H7 (cell line): ENCODE measurements at places on chromosomes 2 and 18.
A peak's percentile ranks its signal among the peaks of the same experiment; 100 is the strongest.

- DNase-seq: no peak
Measured at GRCh38 chr2:147512206-147512605, 332.6 kb upstream of the ACVR2A start.

DNA sequence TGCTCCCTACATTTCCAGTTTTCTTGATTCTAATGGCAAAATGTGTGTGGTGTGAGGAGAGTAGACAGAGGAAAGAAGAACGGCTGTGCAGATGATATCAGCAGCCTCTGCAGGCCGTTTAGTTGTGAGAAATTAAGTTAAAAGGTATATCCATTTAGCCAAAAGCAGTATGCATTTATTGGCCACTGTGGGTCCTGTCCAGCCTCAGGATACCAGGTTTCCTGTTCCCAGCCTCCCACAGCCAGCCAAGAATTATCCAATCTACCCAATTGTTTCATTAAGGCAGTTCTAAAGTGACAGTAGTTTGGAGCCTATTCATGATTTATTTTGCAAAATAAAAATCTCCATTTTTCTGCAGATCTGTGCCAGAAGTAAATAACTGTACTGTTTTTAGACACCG is 107.5 kb downstream of the TMEM18 start:
- DNase-seq: no peak

DNA sequence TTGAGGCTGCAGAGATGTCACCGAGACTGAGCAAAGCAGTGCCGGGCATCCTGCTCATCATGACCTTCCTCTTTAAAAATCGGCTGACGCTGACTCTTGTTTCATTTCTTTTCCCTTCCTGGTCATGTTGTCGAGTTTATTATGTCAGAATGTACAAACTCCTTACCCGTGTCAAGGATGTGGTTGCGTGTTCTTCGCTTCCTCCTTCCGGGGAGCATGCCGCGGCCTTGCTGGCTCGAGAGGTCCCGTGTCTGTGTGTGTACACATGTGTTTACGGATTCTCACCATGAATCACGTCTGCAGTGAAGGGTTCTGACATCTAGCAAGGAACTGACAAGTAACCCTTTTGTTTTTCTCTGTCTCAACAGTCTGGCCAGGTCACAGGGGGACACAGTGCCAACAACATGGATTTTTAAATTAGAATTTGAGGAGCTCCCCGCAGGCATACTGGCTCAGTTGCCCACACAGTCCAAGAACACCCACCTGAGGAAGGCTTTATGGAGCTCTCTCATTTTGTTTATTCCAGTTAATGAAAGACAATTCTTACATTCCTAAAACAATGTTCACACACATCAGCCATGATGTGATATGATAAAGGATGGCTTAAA is 60.2 kb downstream of the MYT1L start:
- DNase-seq: no peak

- DNase-seq: no peak
Measured at GRCh38 chr2:64289251-64289650, 145.0 kb upstream of the PELI1 start.

- peak; percentile 55 for DNase-seq
Measured at GRCh38 chr18:78293940-78294541, 685.6 kb upstream of the SALL3 start.

DNA sequence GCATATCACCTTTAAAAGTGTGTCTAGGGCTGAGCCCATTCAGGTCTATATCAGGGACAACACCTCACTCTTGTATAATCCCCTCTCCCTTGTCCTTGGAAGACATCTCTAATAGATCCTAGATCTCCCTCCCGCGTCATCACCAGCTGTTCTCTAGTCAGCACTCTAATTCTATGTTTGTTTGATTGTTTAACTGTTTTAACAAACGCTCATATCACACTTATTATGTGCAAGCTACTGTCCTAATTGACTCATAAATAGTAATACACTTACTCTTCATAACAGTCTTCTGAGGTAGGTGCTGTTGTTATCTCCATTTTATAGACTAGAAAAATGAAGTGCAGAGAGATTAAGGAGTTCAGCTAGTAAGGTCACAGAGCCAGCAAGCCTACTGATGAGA is 1.6 kb upstream of the ERMN start:
- DNase-seq: no peak

DNA sequence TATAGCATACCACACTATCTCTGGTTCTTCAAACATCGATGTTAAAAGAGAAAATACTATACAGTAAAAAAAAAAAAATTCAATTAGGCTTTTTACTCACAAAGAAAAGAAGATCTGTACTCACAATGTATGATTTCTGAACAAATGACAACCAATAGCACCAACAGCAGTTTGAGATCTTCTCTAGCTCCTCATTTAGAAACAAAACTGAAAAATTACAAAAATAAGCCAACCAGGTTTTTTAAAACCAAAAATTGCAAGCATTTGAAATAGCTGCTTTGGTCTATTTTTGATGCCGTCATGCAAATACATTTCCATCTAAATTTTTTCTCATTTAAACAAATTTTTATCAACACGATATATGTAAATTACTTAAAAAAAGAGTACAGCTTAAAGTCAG is 34.3 kb upstream of the RALBP1 start:
- DNase-seq: no peak

- DNase-seq: no peak
Measured at GRCh38 chr2:102277202-102277700, 34.1 kb upstream of the IL1RL1 start.

DNA sequence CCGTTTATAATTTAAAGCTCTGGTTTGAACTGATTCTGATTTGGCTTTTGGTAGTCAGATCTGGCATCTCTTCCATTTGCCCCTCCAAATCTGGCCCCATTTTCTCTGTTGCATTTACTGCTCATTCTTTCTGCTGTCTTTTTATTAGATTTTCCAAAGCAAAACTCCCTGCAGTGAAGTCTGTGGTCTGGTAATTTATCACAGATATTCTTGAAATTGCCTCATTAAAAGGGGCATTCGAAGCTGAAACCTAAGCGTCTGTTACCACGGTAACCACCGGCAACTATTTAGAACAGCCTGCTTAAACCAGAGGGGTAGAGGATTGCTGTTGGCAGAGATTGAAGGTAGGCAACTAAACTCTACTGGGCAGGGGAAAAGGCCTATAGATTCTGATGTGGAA is 111.5 kb upstream of the UPP2 start:
- DNase-seq: no peak

- DNase-seq: no peak
Measured at GRCh38 chr18:46220116-46220515, 115.9 kb downstream of the HAUS1 start.

DNA sequence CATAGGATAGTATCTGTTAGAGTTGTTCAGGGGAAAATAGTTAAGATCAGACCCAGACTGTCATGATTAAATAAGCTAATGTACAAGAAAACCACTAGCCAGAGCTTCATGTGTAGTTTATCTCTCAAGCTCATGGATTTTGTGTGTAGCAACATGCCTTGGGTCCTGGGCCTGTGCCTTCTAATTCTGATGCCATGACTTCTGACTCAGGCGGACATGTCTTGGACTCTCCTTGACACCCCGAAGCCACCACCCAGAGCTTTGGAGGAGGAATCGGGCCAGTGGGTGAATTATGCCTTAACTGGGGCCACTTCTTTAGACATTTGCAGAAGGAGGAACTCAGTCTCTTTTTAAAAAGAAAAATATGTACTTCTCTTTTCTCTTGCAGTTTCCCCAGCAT is 68.7 kb downstream of the NPAS2 start:
- DNase-seq: no peak

DNA sequence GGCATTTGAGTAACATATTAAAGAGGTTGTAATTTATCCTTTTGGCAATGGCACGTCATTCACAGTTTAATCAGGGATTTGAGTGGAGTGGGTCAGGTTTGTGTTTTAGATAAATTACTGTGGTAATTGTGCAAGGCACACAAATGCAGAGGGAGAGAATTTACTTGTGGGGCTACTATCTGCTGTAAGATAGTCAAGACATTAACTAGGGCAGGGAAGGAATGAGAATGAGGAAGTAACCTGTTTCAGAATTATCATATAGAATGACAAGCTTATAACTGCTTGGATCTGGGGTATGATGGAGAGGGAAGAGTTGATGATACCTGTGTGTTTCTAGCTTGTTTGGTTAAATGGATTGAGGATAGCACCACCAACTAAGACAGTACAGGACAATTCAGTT is 58.9 kb upstream of the ZSWIM2 start:
- no peak for DNase-seq

- DNase-seq: peak; percentile 15
Measured at GRCh38 chr2:71005271-71006202, 10.9 kb upstream of the TEX261 start.

DNA sequence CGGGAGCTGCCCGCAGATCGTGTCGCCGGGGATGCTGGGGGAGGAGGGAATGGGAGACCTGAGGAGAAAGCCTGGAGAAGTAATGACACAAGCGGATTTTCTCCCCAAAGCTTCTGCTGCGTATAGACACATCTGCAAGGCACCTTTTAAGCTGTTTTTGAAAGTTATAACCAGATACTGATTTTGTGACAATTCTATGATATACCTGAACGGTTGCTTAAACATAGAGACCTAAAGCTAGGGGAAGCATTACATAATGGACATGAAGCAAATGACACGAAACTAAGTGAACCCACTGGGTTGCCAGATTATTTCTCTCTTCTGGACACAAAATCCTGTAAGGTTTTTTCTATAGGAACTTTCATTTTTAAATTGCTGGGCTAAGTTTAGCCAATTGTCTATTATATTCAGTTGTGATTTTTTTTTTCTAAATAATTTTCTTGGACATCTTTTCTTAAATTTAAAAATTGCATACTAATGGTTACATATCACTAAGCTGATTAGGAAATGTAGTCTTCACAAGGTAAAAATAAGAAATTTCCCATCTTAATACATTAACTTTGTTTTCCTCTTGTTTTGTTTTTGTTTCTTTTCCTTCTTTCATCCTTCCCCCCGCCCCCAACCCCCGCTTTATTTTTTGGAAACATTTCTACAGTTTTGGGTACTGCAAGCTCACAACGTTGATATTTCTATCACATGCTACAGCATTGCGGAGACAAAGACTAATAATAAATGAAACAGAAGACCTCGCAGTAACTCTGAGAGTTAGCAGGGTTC is 1.3 kb downstream of the OSBPL6 start:
- no peak for DNase-seq

GRCh38 chr2:185347445-185347844 is 391.2 kb upstream of the FSIP2 start:
- no peak for DNase-seq

- DNase-seq: no peak
Measured at GRCh38 chr2:190551928-190552327, 17.4 kb upstream of the NEMP2 start.

DNA sequence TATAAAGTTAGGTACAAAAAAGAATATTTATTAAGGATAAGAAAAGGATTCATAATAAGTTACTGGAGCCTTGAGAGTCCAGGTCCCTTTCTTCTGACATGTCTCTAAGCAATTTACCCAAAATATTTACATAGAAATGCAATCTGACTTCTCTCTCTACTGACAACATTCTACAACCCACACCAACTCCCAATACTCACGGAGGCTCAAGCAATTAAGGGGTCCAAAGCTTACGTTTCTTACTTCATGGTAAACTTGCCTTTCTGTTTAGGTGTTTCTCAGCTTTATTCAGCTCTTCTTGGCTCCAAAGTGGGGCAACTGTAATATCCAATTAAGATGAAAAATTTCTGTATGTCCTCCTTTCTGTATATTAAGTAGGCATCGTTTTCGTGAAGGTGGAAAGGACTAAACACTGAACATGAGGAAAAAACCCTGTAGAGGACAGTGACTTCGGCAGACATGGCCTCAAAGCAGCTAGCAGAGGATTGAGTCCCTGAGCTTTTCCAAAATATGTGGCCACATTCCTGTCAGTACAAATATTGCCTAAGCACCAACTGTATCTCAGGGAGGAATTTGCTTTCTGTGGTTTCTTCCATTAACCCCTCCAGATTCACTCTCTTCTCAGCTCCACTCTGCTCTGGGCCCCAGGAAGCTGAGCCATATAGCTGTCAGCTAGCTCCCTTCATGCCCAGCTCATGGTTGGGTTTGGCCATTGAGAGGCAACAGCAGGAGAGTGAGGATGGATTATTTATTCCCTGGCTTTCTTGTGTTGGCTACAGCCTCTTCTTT is 67.9 kb upstream of the GLS start:
- no peak for DNase-seq

DNA sequence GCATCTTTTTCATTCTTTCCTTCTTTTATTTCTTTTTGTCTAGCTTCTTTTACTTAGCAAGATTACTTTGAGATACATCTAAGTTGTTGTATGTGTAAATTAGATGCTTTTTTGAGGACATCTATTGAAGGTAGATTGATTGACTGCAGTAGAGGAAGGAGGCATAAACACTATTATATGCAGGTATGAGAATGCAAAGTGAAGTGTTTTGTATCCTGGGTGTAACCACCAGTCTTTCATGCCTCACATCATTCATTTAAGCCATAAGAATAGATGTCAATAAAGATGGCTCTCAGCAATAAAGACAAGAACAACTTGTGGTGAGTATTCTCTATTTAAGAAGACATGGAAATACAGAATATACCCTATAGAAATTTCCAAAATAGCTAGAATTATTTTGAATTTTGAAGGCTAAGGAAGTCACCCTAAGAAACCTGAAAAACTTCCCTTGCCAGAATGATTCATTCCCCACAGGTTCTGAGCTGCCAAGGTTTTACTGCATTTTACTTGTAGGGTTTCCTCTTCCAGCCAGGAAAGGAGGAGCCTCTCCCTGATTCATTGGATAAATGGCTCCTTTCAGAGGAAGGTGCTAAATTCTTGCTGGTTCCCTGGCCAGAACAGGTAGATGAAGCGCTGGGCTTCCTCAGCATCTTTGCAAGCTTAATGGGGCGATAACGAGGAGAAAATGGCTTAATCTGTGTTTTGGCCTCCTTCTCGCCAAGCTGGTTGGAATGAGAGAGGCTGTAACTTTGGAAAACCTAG is 279.8 kb upstream of the SLC14A2 start:
- no peak for DNase-seq

GRCh38 chr2:88754585-88755320 is 63.3 kb downstream of the RPIA start:
- DNase-seq: no peak

GRCh38 chr2:64905338-64906024 is 83.7 kb upstream of the SLC1A4 start:
- DNase-seq: no peak

- DNase-seq: no peak
Measured at GRCh38 chr2:108934583-108935245, 54.3 kb downstream of the EDAR start.

DNA sequence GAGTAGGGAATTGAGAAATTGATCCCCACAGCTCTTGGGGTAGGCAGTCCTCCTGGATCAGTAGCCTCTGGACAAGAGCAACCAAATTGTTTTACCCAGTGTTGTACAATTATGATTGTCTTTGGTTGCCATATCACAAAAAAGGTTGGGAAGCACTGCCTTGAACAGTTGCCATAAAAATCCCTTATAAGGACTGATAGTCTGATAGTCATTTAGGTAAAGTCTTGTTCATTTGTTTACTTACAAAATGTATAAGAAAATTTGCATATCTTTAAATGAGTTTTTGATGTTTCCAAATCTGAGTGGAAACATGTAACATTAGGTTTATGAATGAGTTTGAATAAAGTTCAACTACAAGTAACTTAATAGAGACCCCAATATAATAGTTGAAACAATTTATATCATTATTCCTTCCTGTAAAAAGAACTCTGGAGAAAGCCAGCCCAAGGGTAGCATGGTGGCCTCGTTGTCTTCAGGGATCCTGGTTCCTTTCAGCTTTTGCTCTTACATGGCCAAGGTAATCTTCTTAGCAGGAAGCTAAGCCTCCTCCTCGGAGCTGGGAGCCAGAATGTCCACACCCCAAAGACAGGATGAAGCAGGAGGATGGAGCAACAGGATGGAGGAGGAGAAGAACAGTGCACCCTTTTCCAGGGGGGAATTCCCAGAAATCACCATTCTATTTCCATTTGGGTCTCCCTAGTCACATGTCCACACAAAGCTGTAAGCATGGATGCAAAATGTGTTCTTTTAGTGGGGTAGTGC is 35.7 kb upstream of the NEMP2 start:
- DNase-seq: no peak
